NCI-H526 (cell line): ENCODE measurements at places on chromosomes 5 and 9.

DNA sequence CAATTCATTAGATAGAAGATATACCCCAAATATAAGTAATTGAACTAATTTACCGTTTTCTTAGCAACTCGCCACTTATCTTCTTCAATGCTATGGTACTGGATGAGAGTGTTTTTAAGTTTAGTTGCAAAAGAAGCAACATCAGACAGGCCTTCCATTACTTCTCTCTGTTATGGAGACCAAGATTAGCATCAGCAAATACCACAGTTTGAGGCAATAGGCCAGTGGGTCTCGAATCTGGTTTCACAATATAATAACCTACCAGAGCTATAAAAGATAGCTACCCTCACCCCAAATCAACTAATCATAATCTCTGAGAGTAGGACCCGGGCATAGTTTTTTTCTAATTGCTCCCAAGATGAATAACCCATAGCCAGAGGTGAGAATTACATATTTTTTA lies 5.1 kb downstream of the STARD4 start:
- no peak for DNase-seq

- DNase-seq: no peak
Observed at GRCh38 chr9:27125030-27125429, 16.0 kb downstream of the TEK start.

DNA sequence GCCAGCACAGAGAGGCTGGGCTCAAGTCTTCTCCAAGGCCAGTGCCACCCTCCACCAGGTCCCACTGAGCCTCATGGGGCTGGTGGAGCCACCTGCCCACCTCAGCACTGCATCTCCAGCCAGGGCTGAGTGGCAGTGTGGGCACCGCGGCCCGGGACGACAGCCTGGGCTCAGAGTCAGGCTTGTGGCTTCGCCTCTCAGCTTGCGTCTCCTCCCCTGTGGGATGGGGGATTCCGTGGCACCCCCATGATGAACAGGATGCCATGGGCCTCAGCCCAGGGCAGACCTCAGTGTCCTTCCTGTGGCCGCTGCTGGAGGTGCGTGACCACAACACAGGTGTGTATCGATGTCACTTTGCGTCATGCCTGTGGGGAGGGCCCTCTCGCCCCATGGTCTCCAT lies 136.4 kb upstream of the PPP1R26 start:
- DNase-seq: no peak

DNA sequence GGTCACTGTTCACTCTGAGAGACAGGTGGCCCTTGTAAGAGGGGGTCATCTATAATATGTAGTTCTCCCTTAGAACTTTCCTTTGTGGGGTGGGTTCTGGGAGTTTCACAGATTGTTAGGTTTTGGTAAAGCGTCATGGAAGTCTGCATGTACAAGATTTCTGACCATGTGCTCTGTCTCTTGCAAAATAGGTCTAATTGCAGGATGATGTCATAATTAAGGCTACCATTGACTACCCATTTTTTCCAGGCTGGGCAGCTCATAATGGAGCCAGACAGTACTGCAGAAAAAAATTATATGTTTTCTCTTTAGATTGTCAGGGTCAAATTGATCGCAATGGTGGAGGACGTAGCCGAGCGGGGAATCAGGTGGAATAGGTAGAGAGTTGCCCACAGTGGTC lies 3.7 kb upstream of the GM2A start:
- no peak for DNase-seq

GRCh38 chr9:130707225-130707976 lies 13.8 kb downstream of the EXOSC2 start:
- peak; percentile 59 for DNase-seq

DNA sequence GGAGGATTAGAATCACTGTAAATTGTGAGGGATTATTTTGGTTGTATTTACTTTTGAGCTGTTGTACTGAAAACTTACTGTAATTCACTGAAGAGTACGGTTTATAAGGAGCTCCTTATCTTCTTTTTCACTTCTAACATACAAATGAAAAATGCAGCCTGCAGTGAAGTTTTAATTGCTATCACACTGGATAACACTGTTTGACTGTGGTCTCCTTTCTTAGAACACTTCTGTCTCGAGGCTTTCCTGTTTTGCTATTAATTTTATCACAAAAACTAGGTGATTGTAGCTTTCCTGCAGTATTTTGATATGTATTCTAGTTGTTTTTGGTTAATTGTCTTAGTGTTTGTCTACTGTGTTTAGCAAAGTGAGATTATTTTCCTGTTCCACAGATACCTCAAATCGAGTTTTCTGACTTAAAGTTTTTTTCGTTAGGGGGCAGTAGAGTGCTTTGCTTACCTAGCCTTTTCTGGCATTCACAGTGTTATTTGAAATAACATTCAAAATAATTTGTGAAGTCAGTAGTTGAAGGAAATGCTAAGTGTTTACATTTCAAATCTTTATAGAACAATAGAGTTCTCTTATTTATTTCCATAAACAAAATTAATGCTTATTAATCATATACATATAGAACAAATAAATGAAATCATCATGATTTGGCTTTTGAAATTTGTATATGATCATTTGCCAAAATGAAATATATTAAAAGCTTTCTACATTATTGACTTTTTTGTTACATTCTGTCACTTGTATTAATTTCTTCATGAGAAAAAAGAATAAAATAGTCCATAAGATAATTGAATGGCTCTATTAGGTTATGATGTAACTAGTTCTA lies 52.9 kb downstream of the COMMD10 start:
- peak; percentile 3 for DNase-seq

DNA sequence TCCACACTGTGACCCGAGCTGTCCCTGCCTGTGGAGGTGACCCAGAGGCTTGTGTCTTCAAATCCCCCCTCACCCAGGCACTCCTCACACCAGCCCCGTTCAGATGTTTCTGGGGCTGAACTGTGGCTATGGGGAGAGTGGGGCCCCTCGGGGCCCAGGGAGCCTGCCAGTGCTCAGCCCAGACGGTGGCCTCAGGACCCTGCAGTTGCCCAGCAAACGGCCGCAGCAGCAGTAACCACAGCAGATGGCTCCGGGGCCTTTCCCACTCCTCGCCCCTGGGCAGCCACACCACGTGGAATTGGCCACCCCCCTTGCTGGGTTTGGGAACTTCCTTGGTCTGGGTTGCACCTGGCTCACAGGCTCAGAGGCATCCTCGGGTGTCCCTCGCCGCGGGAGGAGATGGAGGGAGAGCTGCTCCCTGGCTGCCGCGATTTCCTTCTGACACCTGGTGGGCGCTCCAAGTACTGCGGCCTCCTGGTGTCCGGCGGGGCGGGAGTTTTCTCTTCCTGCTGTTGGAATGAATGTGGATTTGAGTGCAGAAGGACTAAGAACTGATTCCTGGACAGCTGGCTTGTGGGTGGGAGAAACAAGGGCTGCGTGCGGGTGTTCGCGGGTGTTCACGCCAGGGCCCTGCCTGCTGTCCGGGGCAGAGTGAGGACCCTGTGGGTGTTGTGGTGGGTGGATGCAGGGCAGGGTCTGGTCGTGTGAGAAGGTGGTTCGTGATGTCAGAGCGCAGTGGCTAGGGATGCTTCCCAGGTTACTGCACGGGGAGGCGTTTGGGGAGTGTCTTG lies 97.5 kb downstream of the COL5A1 start:
- peak; percentile 6 for DNase-seq
